ENCODE measurements at places on chromosomes 16 and 17. TPM values are rescaled to one million over a fixed set of nuclear protein-coding genes. Genes with fewer than 3 reads are reported as not detected.

The MAPK8IP3 gene
- 0.57 TPM for polyA plus RNA-seq

The ZNF48 gene
- 1.6 TPM for polyA plus RNA-seq

The KRT20 gene
- not detected for polyA plus RNA-seq

The PSME3 gene
- 28.4 TPM for polyA plus RNA-seq

The TBC1D28 gene
- polyA plus RNA-seq: not detected

The GP1BA gene
- polyA plus RNA-seq: 0.38 TPM

The KRT31 gene
- not detected for polyA plus RNA-seq

The NXPH3 gene
- not detected for polyA plus RNA-seq

The VMO1 gene
- polyA plus RNA-seq: not detected

The KIFC3 gene
- not detected for polyA plus RNA-seq

The GLP2R gene
- polyA plus RNA-seq: not detected

The NAT9 gene
- 6.0 TPM for polyA plus RNA-seq

The TK2 gene
- 32.4 TPM for polyA plus RNA-seq

The MNT gene
- 0.28 TPM for polyA plus RNA-seq

The INPP5K gene
- 5.1 TPM for polyA plus RNA-seq

The MLKL gene
- not detected for polyA plus RNA-seq

The ATMIN gene
- polyA plus RNA-seq: 20.6 TPM

The NOTUM gene
- polyA plus RNA-seq: not detected

The EVI2A gene
- polyA plus RNA-seq: 4.7 TPM

The CNGB1 gene
- not detected for polyA plus RNA-seq

The PCGF2 gene
- polyA plus RNA-seq: 1.1 TPM
